ENCODE measurements at places on chromosomes 7 and 10.

- no peak for DNase-seq
Observed at GRCh38 chr7:54955296-54955695, 63.5 kb upstream of the EGFR start.

GRCh38 chr10:123848564-123849457, 42.8 kb downstream of the CPXM2 start:
- no peak for DNase-seq

- no peak for DNase-seq
Observed at GRCh38 chr10:99433378-99434020, 3.1 kb upstream of the GOT1 start.

DNA sequence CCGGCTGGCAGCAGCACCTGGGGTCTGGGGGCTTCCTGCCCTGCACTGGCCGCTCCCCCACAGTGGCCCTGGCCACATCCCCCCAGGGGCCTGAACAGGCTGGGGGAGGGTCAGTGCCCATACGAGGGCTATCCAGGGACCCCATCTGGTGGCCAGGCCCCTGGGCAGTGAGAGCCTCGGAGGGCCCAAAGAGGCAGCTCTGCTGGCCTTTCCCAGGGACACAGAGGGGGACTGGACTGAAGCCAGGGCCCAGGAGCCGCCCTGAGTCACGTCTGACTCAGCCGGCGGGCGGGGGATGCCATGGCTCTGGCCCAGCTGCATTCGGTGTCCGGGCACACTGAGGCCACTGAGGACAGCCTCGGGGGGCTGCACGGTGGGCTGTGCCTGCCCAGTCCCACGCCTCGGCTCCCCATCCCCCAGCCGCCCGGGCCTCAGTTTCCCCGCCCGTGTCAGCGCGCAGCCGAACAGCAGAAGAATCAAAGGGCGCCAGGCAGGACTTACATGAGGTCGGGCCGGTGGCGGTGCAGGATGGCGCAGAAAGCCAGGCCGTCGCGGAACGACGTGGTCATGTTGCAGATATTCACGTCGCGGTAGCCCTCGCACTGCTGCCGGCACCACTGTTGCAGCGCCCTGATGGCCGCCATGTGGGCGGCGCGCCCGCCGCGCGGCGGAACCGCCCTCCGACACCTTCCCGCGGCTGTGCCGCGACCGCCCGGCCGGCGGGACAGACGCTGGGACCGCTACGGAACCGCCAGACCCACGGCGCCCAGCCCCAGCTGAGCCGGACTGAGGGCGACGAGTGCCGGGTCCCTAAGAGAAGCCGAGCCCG, at the start of gene MICALL2:
TSS of gene MICALL2 (minus strand) at position 788 of the 829 bp plus-strand sequence. CDS start at position 644, 144 bp downstream.
- DNase-seq: no peak

DNA sequence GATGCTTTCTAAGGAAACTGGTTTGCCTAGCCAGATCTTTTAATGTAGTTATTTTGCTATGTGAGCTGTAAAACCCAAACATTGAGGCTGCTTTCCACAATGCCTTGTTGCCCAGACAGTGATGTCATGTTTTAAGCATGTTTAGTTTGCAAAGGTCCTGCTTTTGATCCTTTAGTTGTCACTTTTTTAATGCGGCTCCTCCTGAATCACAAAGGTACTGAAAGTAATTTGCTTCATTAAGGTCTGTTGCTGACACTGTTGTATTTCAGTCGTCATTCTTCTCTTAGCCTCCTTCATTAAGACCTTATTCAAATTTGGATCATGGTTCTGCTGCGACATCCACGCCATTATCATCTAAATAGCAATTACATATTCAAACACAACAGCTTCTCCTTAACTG, 10.6 kb downstream of the RPA3 start:
- DNase-seq: no peak

- DNase-seq: no peak
Observed at GRCh38 chr7:133359449-133359848, 106.6 kb downstream of the EXOC4 start.

DNA sequence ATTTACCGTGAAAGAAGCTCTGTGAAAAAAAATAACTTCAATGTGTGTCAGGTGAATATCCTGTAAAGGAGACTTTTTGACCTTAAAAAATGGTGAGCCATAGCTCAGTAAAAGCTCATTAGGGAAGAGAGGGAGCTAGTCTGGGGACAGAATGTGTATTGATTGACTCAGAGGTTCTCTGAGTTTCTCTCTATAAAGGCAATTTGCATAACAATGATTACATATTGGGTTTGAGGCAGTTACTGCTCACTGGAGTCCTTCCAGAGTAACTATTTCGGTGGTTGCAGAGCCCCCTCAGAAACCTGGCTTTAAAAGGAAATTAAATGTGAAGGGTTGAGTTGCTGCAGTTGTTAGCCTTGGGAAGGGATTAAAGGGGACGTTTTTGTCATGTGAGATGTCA, 181.6 kb downstream of the GALNT17 start:
- no peak for DNase-seq

- no peak for DNase-seq
Observed at GRCh38 chr7:1242606-1243289, 10.1 kb downstream of the UNCX start.

DNA sequence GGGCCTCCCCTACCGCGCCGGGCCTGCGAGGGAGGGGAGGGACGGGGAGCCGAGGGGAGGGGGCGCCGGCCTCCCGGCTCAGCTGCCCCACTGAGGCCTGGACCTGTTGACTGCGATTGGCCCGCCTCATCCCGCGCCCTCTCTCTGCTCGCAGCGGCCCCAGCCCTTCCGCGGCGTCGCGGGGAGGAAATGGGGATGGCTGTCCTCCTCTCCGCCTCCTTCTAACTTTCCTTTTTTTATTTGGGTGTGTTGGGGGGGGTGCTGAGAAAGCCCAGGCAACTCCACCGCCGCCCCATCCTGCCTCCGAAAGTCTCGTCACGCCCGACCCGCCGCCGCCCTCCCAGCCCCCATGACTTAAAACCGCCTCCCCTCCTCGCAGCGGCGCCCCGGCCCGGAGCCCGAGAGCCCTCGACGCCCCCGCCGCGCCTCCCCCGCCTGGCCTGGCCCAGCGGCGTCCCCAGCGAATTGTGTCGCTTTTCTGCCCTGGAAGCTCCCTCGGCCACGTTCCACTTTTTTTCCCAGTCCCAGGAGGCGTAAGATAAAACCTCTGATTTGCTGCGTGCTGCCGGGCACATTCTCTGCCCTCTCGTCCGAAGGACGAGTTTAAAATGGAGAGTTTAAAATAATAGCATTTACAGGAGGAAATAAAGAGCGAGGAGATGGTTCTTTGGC, 842 bp upstream of the SKIDA1 start:
- peak; percentile 88 for DNase-seq

DNA sequence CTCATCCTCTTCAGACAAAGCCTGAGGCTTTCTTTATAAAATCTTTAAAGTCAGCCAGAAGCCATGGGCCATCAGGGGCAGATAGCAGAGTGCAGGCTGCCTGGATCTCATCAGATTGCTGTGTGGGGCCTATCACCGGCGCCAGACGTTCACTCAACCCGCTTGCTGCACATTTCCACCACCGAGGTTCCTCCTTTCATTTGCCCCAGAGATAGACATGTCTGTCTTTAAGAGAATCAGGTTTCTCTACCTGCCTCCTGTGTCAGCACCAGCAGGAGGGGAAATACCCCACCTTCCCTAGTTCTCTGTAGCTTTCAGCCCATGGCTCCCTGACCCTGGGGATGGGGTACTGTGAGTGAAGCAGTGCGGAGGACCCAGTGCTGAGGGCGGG, 22.0 kb downstream of the SLC18A2 start:
- no peak for DNase-seq

- no peak for DNase-seq
Observed at GRCh38 chr7:24572016-24572392, 1.2 kb upstream of the PALS2 start.

- no peak for DNase-seq
Observed at GRCh38 chr7:45325378-45325777, 167.8 kb downstream of the RAMP3 start.

DNA sequence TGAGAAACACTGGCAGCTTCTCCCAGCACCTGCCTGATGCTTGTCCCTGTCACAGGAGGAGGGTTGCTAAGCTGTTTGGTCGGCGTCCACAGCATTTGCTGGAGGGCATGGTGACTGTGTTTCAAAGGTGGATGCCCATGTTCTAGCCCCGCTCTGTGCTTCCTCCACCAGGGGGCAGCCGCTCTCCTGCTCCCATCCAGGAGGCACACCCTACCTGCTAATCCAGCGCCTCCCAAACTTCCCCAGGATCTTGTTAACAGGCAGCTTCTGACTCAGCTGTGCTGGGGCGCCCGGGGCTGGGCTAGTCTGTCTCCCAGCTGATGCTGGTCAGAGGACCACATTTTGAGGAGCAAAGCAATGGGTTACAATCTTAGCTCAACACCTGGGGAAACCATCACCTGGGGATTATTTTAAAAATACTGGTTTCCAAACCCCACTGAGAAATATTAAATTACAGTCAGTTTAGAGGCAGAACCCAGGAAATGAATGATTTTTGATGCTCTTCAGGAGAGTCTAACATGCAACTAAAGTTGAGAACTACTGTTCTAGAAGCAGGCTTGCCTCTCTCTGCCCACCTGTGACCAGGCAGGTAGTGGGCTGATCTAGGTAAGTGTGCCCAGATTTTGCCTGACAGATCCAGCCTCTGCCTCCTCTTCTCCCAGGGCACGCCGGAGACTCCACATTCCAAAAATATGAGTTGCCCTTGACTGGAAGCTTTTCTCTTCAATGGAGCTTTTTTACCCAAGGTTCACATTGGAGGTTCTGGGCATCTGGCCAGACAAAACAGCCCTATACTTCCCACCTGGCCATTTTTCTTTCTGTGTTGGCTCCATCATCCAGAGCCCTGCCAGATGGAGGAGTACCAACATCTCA, 92.7 kb upstream of the GPR26 start:
- DNase-seq: no peak

- DNase-seq: no peak
Observed at GRCh38 chr10:129537151-129537550, 70.1 kb downstream of the MGMT start.

DNA sequence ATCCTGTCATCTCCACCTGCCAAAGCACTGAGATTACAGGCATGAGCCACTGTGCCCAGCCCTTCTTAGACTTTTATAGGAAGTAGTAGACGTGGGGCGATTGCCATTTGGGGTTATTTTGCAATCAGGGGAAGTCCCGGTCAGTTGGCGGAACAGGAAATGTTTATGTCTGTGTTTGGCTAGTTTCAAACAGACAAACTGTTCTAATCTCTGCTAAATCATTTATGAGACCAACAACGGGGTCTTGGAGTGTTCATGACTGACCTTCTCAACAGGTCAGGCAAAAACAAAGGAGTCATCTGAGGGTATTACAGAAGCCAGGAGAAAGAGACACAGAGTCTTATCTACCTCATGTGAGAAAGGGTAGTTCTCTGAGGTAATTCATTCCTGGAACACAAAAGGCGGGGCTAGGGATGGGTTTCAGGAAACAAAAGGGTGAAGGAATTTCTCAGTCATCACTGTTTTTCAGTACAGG, 6.6 kb upstream of the TPK1 start:
- no peak for DNase-seq

DNA sequence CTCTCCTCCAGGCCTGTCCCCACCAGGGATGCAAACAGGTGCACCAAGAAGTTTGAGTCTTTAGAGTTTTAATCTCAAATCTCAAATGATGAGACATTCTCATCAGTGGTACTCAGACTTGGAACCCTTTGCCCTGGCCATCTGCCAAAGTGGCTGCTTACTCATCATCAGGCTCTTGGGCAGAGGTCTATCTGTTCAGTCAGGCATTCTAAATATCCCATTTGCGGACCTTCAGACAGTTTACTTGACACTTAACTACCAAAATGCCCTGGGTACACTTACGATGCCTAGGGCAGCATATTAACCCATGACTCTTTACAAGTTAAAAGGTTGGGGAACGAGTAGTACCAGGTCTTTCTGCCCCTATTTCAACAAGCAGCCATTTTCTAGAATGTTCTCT, 61.2 kb upstream of the YAE1 start:
- DNase-seq: no peak

DNA sequence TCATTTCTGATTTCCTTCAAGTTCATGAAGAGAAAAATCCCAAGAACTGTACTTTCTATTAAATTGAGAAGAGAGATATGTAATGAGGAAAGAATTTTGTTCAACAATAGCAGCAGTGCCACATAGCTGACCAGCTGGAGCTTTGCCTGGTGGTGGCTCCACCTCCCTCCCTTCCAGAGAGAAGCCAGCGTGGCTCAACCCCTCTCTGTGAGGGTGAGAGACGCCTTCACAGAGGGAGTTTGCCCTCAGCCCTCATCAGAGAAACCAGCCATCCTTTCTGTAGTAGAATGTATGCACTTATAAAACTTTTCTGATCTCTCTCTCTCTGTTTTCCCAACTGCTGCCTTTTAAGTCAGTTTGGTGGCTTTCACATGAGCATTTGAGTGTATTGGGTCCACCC, 20.5 kb upstream of the COL1A2 start:
- DNase-seq: no peak

DNA sequence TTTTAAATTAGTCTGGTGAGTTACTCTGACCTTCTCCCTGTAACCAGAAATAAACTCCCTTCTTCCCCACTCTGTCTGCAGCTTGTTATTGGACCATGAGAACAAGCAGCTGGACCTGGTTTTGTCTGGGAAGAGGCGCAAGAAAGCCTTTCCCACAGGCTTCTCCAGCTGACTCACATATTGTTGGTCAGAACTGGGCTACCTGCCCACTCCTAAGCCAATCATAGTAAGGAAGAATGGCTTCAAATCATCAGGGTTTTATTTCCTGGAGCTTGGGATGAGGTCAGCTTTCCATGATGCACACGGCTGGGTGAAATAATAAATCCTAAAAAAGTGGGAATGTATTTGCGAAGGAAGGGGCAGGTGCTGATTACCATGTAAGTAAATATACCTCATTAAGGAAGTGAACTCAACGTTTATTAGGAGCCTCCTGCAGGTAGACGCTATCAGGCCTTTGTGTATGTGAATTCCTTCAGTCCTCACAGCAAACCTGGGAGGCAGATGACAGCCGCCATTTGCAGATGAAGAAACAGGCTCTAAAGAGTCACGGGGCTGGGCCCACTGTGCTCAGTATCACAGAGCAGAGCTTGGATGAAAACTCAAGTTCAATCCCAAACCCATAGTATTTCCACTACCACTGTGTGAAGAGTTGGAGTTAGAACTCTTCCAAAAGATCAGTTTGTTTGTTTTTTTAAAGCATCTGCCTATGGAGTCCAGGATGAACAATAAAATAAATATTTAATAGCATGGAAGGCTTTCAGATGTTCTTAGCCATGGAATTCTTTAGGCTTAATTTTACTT, 32.8 kb downstream of the IL15RA start:
- peak; percentile 35 for DNase-seq

DNA sequence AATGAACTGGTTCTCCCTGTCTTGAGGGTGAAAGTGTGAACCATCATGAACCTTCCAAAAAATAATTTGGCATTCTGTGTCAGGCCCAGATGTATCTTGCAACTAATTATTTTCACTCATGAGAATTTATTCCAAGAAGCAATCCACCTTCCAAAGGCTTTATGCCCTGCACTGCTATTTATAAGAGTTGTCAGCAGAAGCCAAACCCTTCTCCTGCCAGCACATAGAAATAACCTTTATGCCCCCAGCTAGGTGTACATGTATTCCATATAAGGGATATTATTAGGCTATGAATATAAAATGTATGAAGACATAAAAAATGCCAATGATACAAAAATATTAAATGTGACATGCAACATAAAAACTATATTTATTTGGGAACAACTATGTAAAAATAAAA, 69.0 kb upstream of the GDF10 start:
- DNase-seq: no peak

- DNase-seq: no peak
Observed at GRCh38 chr7:153044981-153045380, 285.4 kb downstream of the ACTR3B start.
